T-helper 1 cell (primary cell): ENCODE measurements at places on chromosomes 7 and 10.

DNA sequence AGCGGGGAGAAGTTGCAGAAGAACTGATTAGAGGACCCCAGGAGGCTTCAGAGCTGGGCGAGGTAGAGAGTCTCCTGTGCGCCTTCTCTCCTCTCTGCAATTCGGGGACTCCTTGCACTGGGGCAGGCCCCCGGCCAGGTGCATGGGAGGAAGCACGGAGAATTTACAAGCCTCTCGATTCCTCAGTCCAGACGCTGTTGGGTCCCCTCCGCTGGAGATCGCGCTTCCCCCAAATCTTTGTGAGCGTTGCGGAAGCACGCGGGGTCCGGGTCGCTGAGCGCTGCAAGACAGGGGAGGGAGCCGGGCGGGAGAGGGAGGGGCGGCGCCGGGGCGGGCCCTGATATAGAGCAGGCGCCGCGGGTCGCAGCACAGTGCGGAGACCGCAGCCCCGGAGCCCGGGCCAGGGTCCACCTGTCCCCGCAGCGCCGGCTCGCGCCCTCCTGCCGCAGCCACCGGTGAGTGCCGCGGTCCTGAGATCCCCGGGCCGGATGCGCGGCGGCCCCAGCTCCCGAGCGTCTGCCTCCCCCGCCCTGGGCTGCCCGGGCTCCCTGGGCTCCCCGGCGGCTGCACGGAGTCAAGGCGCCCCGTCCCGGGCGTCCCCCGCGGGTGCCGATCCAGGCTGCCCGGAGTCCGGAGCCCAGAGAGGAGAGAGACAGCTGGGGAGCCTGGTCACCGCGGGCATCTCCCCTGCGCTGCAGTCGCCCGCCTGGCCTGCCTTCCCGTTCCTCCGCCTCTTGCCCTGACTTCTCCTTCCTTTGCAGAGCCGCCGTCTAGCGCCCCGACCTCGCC is at the start of gene PLAU:
Gene PLAU (plus strand): TSS at position 369 of the 789 bp plus-strand sequence. CDS start 424 bp downstream, outside the sequence.
- no peak for DNase-seq

DNA sequence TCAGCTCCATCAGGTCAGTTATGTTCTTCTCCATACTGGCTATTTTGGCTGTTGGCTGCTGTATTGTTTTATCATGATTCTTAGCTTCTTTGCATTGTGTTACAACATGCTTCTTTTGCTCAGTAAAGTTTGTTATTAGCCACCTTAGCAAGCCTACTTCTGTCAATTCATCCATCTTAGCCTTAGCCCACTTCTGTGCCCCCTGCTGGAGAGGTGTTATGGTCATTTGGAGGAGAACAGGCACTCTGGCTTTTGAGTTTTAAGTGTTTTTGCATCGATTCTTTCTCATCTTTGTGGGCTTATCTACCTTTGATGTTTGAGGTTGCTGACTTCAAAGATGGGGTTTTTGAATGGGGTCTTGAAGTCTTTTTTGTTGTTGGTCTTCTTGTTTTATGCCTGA is 204.6 kb upstream of the FOXP2 start:
- DNase-seq: no peak

GRCh38 chr7:19099924-19100323 is 17.5 kb downstream of the TWIST1 start:
- DNase-seq: no peak

DNA sequence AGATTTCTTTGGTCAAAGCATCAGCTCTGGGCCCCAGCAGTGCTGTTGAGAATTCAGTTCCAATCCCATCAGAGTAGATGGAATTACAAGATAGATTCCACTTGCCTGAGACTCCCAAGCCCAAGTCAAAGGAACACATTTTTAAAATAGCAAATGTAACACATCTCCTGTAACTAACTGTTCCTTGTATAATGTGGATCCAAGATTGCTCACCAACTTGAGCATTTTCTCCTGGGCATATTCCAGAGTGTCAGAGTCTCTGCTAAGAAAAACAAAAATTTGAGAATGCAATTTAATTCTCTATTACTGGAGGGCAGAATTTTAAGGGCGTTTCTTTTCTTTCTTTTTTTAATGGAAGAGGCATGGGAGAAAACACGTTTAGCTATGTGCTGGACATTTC is 136.7 kb downstream of the NEBL start:
- DNase-seq: no peak

GRCh38 chr7:22305706-22306105 is 51.2 kb downstream of the RAPGEF5 start:
- no peak for DNase-seq

DNA sequence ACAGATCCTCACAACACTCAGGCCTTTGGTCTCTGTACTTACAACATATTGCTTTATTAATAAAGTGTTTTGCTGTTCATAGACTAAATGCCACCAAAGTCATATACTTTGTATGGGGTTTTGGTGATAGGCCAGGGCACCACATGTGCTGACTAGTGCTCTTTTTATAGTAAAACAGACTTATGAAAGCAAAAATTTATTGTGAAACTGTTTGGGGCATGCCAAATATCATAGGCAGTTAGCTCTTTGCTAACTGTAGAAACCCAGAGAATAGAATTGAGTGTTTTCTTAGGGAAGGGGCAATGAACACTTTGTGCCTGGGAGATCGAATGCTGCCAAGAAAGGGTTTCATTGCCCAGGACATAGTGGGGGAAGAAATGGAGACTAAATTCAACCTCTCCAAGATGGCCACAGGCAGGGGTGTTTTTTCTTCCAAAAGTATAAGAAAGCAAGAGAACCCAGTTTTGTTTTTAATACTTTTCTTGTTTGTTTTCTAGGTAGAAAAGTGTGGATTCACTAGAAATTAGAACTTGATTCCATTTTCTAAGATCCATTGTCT is 142.7 kb downstream of the TRIL start:
- DNase-seq: no peak

GRCh38 chr10:110455446-110455845 is 42.3 kb upstream of the DUSP5 start:
- no peak for DNase-seq

DNA sequence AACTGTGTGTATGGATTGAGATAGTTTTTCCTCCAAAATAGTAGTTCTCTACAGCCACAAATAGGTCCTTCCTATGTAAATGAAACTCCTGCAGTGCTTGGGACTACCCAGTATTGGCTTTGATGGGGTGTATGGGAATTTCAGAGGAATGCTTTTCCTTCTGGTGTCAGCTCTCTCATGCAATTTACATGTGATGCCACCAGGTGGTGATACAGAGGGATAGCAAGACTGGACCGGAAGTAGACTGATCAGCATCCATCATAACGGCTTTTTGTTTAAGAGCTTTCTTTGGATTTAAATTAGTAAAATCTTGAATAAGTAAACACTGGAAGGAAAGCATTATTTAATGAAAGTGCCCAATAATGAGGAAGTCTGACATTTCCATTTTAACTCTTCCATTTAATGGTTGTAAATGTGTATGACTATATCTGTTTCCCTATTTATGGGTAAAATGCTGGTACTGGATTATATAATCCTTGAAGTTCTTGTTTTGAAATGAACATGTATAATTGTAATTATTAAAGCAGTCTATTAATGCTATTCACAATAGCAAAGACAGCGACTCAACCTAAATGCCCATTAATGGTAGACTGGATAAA is 22.7 kb downstream of the DYNC1I1 start:
- DNase-seq: no peak

GRCh38 chr10:2924431-2924830 is 142.9 kb upstream of the PFKP start:
- DNase-seq: no peak

- DNase-seq: no peak
Measured at GRCh38 chr10:29377333-29377961, 88.6 kb downstream of the LYZL1 start.

DNA sequence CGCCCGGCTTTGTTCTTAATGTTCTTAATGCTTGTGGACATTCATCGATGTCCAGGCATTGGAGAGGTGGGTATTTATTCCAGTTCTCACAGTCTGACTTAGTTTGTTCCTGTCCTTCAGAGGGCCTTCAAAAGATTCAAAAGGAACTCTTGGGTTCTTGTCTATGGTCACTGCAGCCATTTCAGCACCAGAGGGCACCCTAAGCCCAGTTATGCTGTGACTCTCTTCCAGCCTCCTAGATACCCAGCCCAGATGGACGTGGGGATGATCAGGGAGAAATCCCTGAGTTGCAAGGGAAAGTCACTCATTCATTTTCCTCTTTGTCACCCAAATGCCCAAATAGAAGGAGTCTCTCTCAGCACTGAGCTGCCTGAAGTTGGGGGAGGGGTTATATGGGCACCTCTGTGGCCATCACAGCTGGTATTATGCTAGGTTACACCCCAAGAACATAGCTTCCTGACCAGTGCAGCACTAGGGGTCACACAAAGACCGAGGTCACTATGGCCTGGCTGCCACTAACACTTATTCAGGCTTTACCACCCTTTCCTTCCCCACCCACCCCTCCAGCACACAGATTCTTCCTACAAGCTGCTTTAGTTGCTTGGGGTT is 26.5 kb upstream of the CCDC126 start:
- DNase-seq: peak; percentile 53

- DNase-seq: no peak
Measured at GRCh38 chr7:51024867-51025266, 242.2 kb upstream of the GRB10 start.

- no peak for DNase-seq
Measured at GRCh38 chr10:128489324-128490247, 363.4 kb upstream of the MKI67 start.

DNA sequence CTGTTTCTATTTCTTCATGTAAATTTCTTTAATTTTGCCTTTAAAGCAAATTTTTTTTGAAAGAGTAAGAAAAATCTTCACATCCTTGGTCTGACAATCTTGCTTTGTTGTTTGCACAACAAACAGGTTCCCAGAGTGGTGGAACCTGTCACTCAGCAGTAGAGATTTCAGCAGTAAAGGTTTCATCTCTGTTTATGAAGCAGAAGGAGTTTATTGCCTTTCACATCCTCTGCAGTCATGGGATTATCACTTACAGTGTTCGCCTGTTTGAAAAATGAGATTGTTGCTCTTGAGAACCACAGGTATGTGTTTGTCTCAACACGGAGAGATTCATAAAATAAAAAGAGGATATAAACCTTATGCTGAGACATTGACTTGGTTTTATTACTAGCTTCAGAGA is 342.6 kb downstream of the IPMK start:
- DNase-seq: no peak

DNA sequence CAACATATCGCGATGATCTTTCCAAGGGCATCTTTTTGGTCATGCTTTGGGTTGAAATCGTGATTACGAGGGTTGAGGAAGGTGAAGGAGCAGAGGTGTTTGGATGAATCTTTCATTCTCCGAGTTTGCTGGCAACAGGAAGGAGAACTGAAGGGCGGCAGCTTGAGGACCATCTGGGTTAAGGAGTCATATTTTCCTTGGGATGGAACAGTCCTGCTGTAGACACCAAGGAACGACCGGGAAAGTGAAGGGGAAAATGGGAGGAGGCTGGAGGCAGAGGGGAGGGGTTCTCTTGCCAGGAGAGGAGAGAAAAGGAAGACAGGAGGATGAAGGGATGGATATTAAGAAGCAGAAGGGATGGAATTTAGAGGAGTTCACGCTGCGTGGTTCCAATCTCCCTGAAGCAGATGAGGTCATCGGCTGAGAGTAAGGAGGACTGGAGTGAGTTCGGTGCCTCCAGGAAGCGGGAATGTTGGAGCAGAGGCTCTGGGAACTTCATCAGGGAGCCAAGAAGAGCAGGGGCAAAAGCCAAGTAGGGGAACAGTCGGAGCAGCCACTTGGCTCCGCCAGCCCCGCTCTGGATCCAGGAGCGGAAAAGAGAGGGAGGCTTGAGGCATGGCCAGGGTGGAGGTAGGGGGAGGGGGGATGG is 116.6 kb upstream of the GALNT17 start:
- DNase-seq: no peak

GRCh38 chr10:32954080-32954479 is 4.0 kb downstream of the ITGB1 start:
- no peak for DNase-seq

- DNase-seq: peak; percentile 46
Measured at GRCh38 chr7:74269757-74270277, 15.6 kb upstream of the RFC2 start.

DNA sequence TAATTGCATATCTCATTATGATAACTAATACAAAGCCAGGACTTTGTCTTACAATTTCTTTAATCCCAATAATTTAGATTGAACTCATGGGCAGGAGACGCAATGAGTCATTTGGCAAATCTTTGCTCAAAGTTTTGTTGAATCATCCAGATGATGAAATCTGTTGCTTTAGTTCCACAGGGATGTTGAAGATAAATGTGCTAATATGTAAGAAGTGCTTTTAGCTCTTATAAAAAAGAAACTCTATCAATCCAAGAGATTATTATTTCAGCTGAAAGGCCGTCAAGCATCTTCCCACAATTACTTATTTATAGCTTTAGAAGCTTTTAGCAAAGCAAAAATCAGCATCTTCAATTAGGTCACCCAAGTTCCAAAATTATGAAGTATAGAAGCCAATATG is 36.8 kb upstream of the ANK3 start:
- DNase-seq: no peak
